ENCODE measurements at places on chromosomes 6 and 20. TPM values are rescaled to one million over a fixed set of nuclear protein-coding genes. Genes with fewer than 3 reads are reported as not detected.

PACRG gene
- 3.9 TPM for total RNA-seq

TMEM217 gene
- total RNA-seq: not detected

CGAS gene
- 1.9 TPM for total RNA-seq

BMP2 gene
- total RNA-seq: 2.2 TPM

EDN3 gene
- total RNA-seq: not detected

CTCFL gene
- not detected for total RNA-seq

C6orf132 gene
- total RNA-seq: 1.9 TPM

SCUBE3 gene
- 0.25 TPM for total RNA-seq

IL20RA gene
- 0.11 TPM for total RNA-seq

MAP3K4 gene
- total RNA-seq: 42.3 TPM

OVOL2 gene
- total RNA-seq: not detected
